T-helper 2 cell treated with Interferon-gamma antibody and Interleukin-4, amounts not matched to agents 100 ng/mL and 5 ng/mL, for 36 hours (primary cell): ENCODE measurements at places on chromosomes 12 and 14. TPM values are rescaled to one million over a fixed set of nuclear protein-coding genes. Genes with fewer than 3 reads are reported as not detected.

Gene GLIPR1L1
- not detected in 2 replicates for total RNA-seq

Gene RPS6KL1
- total RNA-seq = 9.4 and 11.3 TPM in 2 replicates

Gene MIPOL1
- not detected in 2 replicates for total RNA-seq

Gene TPPP2
- total RNA-seq = not detected in 2 replicates

Gene JAG2
- total RNA-seq = 2.5 and 3.3 TPM in 2 replicates

Gene LPAR5
- total RNA-seq = 6.2 and 6.7 TPM in 2 replicates

Gene RFX4
- total RNA-seq = not detected in 2 replicates

Gene RHEBL1
- total RNA-seq = 5.4 and 6.5 TPM in 2 replicates

Gene RNU4-1
- total RNA-seq = 3,138 and 3,380 TPM in 2 replicates

Gene TMPRSS12
- not detected in 2 replicates for total RNA-seq

Gene KRT78
- total RNA-seq = not detected in 2 replicates

Gene SLC17A8
- not detected in 2 replicates for total RNA-seq

Gene KIF5A
- total RNA-seq = 1.3 and 1.6 TPM in 2 replicates

Gene KRT2
- total RNA-seq = 0.07 and 0.09 TPM in 2 replicates

Gene COPZ1
- total RNA-seq = 136 and 139 TPM in 2 replicates
